ENCODE measurements at places on chromosomes 7 and 10.

GRCh38 chr10:682931-683447, 6.5 kb downstream of the DIP2C start:
- no peak for DNase-seq

DNA sequence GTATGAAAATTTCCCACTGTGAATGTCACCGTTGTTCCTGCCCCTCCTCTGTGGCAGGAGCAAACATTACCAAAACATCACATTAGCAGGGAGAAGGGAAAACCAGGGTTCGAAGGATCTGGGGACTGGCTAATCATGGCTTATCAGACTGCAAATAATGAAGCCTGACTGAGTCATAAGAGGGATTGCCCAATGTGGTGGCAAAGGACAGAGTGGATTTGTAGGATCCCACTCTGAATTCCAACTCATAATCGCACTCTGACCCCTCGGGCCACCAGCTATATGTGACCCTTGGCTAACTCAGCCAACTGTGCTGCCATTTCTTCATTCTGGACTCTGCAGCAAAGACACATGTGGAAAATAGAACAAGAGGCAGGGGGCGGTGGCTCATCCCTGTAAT, 347.3 kb upstream of the AUTS2 start:
- DNase-seq = no peak

- DNase-seq = no peak
These were observed 124.9 kb upstream of the NPVF start for GRCh38 chr7:25353196-25353595.

- peak; percentile 28 for DNase-seq
These were observed 134.3 kb downstream of the GRK5 start for GRCh38 chr10:119341459-119342301.

- DNase-seq = no peak
These were observed 278.2 kb downstream of the SNX13 start for GRCh38 chr7:17661982-17662585.

GRCh38 chr10:63608511-63608910, 87.3 kb downstream of the REEP3 start:
- DNase-seq = no peak

GRCh38 chr7:113015034-113015645, 71.5 kb downstream of the GPR85 start:
- peak; percentile 30 for DNase-seq

DNA sequence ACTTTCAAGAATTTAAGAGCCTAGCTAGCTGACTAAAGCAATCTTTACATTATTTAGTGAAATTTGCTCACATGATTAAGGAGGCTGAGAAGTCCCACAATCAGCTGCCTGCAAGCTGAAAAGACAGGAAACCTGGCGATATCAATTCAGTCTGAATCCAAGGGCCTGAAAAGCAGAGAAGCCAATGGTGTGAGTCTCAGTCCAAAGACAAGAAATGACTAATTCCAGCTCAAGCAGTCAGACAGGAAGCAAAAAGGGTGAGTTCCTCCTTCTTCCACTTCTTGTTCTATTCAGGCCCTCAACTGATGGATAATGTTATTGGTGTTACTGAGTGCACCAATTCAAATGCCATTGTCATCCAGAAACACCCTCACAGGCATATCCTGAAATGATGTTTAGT, 1231.6 kb upstream of the CELF2 start:
- no peak for DNase-seq

DNA sequence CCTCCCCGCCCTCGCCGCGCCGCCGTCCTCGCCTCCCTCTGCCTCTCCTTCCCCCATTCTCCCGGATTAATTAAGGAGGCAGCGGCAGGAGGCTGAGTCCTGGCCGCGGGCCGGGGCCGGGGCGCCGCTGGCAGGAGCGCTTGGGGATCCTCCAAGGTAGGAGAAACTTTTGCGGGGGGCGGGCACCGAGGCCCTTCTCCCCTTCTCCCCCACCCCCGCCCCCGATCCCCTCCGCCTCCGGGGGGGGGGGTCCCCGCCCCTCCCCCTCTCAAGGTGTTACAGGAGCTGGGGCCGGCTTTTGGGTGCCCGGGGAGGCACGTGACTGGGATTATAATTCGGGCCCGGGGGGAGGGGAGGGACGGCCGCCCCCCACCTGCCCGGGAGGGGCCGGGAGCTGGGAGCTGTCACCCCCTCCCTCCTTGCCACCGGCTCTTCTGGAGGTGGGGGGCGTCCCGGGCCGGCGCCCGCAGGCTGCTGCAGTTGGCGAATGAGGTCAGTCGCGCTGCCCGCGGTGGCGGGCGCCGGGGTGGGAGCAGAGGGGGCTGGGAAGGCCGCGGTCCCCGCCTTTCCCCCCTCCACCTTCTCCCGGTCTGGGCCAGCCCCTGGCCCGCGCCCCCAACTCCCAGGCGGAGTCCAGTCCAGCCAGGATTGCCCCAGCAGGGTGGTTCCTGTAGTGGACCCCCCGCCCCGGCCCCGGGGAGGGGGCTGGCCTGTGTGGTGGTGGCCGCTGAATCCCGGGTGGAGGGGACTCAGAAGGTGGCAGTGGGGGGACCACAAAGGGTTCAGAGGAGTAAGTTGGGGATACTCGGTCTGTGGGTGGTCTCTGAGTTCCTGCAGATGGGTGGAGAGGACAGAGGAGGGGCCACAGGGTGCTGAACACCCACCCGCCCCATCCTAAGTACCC, 567 bp downstream of the GTF2IRD1 start:
- no peak for DNase-seq

- DNase-seq = no peak
These were observed 39.4 kb downstream of the EN2 start for GRCh38 chr7:155497149-155497901.

- DNase-seq = no peak
These were observed 51.5 kb downstream of the ESYT2 start for GRCh38 chr7:158777793-158778192.

DNA sequence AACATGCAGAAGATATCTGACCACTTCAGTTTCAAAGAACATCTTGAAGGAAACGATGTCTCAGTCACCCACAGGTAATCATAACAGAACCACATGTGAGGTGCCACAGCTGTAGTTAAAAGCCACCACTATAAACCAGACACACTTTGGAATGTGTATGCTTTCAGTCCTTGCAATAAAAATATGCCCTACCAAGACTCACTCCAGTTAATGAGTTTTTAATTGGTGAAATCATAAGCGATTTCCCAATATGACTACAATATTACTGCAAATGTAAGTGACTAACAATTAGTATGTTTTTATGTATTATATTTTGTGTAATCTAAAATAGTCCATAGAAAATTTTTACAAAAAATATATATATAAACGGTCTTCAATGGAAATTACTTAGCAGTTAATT, 428.2 kb downstream of the PARD3 start:
- DNase-seq = no peak

DNA sequence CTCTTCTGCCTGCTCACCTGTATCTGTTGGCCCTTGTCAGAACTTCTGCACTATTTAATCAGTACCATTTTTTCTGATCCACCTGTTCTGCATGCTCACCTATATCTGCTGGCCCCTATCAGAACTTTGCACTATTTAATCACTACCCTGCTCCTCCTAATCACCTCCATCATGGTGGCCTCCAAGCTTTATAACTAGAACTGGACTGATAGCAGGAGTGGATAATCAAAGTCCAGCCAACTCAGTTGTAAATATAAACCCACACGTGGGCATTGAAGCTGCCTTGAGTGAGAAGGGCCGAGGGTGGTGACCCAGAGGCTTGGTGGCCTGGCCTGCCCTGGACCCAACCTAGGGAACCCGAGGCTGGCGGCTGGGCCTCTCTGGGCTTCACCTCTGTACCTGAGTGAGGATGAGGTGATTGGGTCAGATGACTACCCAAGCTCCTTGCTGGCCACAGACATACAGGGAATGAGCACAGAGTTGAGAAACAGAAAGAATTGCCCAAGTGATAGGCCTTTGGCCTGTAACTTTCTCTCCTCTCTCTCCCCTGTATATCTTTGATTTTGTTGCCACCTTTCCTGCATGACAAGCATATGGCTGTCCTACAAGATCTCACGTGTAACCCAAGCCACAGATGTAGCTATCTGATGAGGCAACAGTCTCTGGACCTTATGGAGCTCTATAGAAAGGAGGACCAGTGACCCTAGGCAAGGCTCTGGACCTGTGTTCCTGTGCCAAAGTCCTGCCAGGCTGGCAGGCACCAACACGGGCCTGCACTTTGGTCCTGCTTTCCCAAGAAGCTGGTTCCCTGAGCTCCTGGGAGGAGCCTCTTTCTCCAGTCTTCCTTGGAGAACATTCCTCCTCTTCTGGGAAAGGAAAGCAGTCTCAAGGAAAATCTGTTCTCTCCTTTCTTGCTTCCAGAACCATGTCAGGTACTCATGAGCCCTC, 23.4 kb upstream of the FAM3C start:
- DNase-seq = no peak

GRCh38 chr10:6501931-6502330, 78.1 kb downstream of the PRKCQ start:
- DNase-seq = no peak

GRCh38 chr7:99105756-99106155, 38.2 kb downstream of the SMURF1 start:
- DNase-seq = no peak

DNA sequence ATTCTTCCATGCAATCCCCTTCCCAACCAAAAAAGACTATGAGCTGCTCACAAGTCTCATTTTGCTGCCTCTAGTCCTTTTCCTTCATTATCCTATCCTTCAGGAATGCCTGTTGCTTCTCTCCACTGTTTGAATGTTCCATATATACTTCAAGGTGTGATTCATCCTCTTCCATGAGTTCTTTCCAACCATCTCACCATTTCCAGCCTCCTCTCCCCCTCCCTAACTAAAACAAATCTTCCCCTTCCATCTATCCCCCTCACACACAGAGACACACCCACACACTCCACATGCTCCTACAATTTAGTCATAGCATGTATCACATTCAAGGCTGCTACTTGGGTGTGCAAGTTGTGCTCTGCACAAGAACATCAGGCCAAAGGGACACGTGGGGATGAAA, 254.3 kb downstream of the DYNC1I1 start:
- DNase-seq = no peak

DNA sequence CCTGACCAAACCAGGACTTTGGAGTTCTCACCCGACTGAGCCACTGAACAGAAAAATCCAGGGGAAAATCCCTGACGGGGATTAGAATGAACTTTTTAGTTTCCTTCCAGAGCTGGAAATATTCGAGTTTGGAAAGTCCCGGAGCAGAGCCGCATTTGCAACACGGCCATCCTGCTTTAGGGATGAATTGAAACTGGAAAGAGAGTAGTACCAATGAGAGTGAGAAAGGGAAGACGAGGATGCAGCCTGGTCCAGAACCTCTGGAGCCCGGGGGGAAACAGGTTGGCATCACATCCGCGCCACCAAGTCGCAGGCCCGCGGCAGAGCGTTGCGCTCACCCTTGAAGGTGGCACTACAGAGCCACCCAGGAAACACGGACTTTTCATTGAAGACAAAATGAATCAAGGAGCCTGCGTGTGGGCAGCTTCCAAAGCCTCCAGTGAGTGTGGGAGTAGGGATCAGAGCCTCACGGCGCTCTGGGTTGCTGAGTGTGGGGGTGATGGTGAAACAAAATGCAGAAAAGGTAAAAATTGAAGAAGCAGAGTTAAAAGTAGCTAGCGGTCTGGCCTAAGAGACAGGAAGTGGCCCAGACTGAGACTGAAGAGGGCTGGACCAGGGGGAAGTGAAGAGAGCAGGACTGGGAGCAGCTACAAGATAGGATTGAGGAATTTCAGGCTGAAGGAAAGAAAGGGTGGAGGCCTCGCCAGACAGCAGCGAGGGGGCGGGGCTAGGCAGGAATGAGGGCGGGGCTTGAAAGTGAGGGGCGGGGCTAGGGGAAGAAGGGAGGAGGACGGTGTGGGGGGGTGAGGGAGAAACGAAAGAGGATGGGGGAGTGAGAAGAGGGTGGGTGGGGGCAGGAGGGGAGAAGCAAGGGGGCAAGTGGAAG, 1.8 kb downstream of the SMURF1 start:
- peak; percentile 80 for DNase-seq

DNA sequence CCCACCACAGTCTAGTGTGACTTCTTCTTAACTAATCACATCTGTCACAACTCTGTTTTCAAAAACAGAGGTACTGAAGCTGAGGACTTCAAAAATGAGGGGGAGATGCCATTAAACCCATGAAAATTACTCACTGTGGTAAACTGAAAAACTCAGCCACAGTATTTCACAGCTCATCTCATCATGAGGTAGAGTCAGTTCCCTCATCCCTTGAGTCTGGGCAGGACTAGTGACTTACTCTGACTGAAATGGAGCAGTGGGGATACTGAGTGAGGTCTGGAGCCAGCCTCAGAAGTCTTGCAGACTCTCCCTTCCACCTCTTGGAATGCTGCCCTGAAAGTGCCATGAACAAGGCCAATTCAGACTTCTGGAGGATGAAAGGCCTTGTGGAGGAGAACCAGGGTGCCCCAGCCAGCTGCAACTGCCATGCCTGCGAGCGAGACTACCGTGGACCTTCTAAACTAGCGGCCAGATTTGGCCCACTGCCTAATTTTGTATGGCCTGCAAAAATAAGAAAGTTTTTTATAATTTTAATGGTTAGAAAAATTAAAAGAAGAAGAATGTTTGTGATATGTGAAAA, 24.7 kb upstream of the ANKRD1 start:
- no peak for DNase-seq

GRCh38 chr10:131227163-131227740, 84.3 kb downstream of the TCERG1L start:
- no peak for DNase-seq

- no peak for DNase-seq
These were observed 22.5 kb downstream of the SYPL1 start for GRCh38 chr7:106089647-106090046.

DNA sequence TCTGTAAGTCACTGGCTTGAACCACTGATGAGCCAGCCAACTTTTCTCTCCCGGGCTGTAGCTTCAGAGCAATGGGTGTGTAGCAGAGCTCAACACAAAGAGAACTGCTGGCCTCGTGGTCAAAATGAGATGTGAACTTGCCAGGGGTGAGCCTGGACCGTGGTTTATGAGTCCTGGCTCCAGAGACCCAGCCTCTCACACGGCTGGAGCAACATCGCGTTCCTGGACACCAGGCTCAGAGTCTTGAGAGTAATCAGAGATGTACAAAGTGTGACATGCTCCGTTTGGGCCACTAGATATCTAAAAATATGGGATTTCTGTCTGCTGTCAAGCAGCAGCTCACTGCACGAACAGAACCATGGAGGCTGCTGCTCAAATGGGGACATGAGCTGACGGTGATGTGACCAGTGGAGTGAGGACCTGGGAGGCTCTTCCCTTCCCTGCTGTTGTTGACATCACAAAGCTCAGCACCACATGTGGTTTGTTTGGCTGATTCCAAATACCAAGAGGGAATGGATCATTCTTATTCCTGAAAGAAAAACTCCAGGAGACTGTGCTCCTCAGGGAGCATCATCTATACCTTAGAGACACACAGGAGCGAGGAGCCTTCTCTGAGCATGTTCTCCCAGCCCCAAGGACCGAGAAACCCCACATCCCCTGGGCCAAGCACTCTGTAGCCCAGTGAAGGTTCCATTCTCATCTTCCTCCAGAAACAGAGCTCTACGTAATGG, 9.2 kb upstream of the SVIL start:
- no peak for DNase-seq

GRCh38 chr10:126754966-126755365, 84.5 kb upstream of the C10orf90 start:
- no peak for DNase-seq

- DNase-seq = no peak
These were observed 94.7 kb upstream of the EFCAB10 start for GRCh38 chr7:105675934-105676371.
